ENCODE measurements at places on chromosomes 2 and 18.
A peak's percentile ranks its signal among the peaks of the same experiment; 100 is the strongest.

DNA sequence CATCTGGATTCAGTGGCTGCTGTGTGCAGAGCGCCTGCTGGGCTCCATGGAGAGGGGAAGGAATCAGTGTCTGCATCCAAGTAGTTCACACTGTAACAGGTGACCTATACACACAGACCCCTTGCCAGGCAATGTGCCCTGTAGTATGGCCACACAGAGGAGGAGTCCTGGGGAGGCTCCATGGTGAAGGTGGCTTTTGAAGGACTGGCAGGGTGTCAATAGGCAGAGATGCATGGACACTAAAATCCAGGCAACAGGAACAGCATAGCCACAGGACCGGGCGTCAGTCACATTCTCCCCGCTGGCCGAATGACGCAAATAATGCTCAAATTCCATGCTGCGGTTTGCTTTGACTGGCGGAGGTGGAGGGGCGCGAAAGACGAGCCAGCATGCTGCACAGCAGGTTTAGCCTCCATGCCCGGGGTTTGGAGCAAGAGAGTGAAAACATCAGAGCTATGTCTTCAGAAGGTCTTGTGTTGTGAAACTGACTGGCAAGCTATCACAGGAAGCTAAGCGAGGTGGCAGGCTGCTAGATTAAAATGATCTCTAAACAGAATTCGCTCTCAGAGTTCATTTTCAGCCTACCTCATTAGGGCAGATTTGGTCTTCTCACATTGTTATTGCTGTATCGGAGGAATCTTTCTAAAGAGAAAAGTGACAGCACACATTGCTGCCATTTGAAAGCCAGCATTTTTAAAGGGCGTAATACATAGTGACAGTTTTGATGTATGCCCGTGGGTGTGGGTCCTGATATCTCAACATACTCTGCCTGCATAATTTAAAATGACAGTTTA is 1.2 kb upstream of the CHMP1B start:
- DNase-seq: peak; percentile 78

DNA sequence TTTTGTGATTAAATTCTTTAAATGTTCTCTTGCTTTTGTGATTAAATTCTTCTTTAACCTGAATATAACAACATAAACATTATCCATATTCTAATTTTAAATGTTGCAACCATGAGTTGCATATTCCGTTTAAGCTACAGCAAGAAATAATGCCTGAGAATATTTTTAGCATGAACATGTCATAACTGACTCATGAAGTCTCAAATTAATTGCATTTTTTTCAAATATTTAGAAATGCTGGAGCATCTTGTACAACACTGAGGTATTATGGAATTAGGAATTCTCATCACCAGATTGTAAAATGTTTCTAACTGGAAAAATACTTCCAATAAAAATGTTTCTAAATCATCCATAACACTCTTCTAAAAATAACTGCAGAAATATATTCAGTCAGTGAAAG is 14.7 kb downstream of the ROCK2 start:
- no peak for DNase-seq

DNA sequence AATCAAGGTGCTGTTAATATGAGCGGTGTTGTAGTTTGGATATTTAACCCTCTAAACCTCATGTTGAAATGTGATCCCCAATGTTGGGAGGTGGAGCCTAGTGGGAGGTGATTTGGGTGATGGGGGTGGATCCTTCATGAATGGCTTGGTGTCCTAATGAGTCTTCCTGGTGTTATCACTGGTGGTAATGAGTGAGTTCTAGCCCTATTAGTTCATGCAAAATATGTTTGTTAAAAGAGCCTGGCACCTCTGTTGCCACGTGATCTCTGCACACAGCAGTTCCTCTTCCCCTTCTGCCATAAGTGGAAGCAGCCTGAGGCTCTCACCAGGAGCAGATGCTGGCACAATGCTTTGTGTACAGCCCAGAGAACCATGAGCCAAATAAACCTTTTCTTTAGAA is 158.4 kb downstream of the FMNL2 start:
- no peak for DNase-seq

DNA sequence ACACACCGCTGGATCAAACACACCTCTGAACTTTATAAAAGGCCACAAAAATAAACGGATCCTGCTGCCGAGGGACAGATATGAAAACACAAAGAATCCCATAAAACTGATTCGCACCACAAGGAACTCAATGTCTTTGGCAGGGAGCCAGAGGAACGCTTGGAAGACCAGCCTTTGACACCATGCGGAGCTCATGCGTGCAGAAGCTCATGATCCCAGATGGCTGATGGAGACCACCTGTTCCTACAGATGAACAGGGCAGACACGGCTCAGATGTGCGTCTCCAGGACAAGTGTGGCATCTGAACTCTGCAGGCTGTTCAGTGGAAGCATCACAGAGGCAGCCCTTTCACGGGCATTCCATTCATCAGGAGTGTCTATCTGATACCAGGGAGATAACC is 24.9 kb downstream of the COPS9 start:
- DNase-seq: peak; percentile 4

GRCh38 chr2:237923481-237924163 is 43.2 kb upstream of the UBE2F start:
- DNase-seq: peak; percentile 84

- DNase-seq: no peak
Observed at GRCh38 chr18:3982541-3982940, 472.6 kb downstream of the DLGAP1 start.

GRCh38 chr2:108583903-108584520 is 49.7 kb downstream of the LIMS1 start:
- DNase-seq: peak; percentile 52

Data from retina (tissue), 1 donor.